Stimulated activated CD8-positive, alpha-beta memory T cell treated with anti-CD3 and anti-CD28 coated beads, Interleukin-4, amount 100 ng/mL, for 1 hour (primary cell): ENCODE measurements at places on chromosomes 5 and 9.

GRCh38 chr9:124505006-124505900 lies 1.9 kb downstream of the NR5A1 start:
- no peak for DNase-seq

DNA sequence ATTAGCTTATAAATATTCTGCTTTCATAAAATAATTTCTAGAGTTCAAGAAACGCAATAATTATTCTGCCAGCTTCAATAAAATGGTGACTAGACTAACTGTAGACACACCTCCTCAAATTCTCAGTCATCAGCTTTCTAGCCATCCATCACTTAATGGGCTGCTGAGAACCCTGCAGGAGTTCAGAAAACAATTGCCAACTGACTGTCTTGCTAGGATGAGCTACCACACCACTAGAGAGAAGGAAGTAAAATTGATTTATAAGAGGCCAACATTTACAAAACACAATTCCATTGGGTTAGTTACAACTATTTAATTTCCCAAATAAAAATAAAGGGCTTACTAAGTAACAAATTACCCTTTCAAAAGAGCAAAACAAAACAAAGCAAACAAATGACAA lies 126.5 kb upstream of the PAPPA start:
- DNase-seq = no peak

- DNase-seq = no peak
These were observed 302.7 kb downstream of the EPB41L4A start for GRCh38 chr5:112116371-112116770.

DNA sequence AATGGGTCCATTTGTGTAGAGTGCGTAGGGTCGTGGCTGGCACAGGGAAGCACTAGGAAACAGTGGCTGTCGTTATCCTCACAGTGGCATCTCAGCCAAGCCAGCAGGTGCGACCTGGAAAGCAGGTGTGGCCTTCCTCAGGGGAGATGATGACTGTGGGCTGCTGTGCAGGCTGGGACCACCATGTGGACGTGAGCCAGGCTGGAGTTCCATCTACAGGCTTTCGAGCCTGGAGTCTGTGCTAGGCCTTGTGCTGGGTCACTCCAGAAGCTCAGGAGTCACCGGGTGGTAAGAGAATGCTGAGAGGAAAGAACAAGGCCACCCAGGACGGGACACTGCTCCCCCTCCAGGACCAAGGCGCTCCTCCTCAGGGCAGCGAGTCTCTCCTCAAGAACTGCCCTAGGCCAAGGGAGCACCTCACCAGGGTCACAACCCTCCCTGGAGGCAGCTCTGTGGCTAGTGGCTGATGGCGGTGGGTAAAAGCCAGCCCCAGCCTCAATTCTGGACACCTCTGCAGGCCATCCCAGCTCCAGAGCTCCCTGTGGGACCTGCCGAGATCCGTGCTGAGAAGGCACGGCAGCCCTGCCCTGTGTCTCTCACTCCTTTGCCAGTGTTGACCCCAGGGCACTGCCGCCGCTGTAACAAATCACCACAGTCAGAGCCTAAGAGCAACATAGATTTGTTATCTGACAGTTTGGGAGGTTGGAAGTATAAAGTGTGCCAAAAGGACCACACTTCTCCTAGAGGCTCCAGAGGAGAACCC lies 36.0 kb downstream of the WHRN start:
- DNase-seq = no peak
